ENCODE measurements at places on chromosomes 7 and 10. TPM values are rescaled to one million over a fixed set of nuclear protein-coding genes. Genes with fewer than 3 reads are reported as not detected.

GRCh38 chr10:96765406-96766240 is 45.3 kb upstream of the PIK3AP1 start:
- no peak overlapping the region for H3K4me3 ChIP-seq
- H3K4me1 ChIP-seq, result no peaks in the 10 kb centered on the region
- no peaks in the 10 kb centered on the region for H3K27me3 ChIP-seq

- H3K4me1 ChIP-seq, result no peaks in the 10 kb centered on the region
- peaks cover 6% of the 10 kb centered on the region for H3K36me3 ChIP-seq
- H3K27ac ChIP-seq, result no peak overlapping the region
- peak; percentile 77 for DNase-seq
- H3K27me3 ChIP-seq, result no peaks in the 10 kb centered on the region
- H3K4me3 ChIP-seq, result no peak overlapping the region
Observed at GRCh38 chr7:43669286-43670081, 59.8 kb downstream of the COA1 start.

Gene UTF1
- 1.9 TPM for total RNA-seq

- no peaks in the 10 kb centered on the region for H3K36me3 ChIP-seq
- H3K4me3 ChIP-seq, result no peak overlapping the region
- H3K27ac ChIP-seq, result no peak overlapping the region
- no peaks in the 10 kb centered on the region for H3K4me1 ChIP-seq
Observed at GRCh38 chr7:29332042-29332811, 137.7 kb downstream of the CHN2 start.

Gene AGMO
- total RNA-seq, result 1.9 TPM

Data from endodermal cell (in vitro differentiated cells).